ENCODE measurements at places on chromosomes 12 and 14.

DNA sequence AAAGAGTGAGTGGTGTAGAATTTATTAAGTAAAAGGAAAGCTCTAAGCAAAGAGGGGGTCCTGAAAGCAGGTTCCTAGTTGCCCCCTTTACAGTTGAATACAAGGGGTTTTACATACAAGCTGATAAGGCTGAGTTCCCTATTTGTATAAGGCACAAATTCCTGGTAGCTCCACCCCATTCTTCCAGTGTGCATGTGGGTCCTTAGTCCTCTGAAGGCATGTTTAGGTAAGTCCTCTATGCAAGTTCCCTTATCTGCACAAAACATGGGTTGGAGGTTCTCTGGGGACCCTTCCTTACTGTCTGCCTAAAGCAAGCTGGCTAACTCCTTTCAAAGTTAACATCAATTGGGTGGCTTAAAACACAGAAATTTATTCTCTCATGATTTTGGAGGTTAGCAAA is 2.9 kb upstream of the FAR2 start:
- no peak for DNase-seq

GRCh38 chr14:94648801-94649200 is 36.6 kb downstream of the SERPINA3 start:
- DNase-seq, result no peak

DNA sequence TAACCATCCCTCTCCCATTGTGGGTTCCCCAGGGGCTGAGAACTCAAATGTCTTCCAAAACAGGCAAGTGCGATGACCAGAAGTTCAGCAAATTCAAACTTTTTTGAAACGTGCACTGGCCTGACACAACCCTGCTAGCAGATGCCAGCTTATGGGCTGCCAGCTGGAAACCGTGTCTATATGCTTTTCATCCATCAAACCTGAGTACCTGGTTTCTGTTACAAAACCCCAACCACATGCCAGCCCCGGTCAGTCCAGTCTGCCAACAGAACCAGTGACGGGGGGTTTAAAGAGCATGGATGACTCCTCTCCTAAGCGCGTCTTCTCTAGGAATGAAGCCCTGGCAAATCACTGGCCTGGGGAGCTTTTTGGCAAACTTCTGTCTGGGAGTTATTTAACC is 189.7 kb downstream of the TTC7B start:
- no peak for DNase-seq

- DNase-seq, result no peak
Measured at GRCh38 chr14:76780360-76780759, 19.1 kb downstream of the VASH1 start.

GRCh38 chr12:93368766-93369165 is 9.0 kb upstream of the NUDT4 start:
- DNase-seq, result no peak

DNA sequence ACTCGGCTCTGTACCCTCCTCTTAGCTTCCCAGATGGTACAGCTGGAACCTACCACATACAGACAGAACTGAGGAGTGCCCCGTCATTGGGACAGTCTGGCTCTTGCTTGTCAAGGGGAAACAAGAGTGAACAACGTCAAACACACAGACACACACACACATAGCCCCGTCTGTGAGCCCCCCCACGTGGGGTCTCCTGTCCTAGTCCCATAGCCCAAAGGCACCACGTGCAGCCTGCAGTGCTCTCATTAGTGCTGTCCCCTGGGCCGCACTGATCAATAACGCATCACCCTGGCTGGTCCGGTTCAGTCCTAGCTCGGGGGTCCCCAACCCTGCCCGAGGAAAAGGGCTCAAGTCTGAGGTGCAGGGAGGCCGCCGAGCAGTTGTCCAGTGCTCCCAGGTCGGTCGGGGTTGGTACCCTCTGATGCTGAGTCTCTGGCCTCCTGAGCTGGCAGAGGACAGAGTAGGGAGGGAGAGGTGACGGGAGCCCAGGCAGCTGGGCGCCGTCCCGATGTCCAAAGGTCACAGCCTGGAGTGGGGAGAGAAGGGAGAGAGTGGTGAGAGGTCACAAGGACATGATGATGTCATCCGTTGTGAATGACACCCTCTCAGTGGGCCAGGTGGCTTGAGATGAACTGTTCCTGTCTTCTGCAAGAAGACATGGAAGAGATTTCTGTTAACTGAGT is 105.4 kb upstream of the NOS1 start:
- DNase-seq, result no peak

GRCh38 chr14:23910101-23910875 is 43.3 kb upstream of the DHRS4 start:
- peak; percentile 45 for DNase-seq

Measured in HCEC 1CT (cell line).